ENCODE measurements at places on chromosomes 3 and 15. TPM values are rescaled to one million over a fixed set of nuclear protein-coding genes. Genes with fewer than 3 reads are reported as not detected.

DNA sequence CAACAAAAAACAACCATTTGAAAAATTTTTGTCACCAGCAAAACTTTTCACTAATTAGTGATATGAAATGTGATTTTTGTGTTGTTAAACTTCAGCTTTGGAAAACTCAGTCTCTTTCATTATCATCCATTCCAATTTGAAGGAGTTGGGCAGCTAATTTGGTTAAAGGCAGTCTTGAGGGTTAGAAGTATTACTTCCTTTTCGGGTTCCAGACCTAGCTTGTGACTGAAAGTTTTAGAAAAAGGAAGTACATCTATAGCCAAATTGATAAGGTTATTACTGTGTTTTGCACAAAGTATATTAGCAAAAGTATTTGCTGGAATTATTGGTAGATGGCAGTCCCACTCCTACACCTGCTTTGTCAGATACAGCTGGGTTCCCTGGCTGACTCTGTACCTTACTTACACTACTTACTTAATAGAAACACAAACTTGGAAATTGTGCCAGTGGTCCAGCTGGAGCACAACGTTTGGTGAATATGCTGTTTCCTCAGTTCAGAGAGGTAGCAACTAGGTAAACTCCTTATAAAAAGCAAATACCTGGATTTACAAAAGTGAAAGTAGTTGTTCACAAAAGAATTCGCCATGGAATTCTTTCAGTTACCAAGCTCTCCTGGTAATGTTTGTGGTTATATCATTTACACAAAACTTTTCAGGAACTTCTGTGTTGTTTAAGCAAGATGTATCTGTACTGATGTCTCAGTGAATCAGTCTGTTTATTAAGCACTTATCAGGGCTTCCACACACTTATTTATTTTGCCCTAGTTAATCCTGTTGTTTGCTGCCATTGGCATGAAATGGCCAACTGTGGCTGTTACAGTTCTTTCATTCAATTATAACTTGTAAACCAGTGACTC is 31.6 kb downstream of the TIPARP start:
- H3K4me1 ChIP-seq: peaks cover 2% of the 10 kb centered on the region
- no peaks in the 10 kb centered on the region for H3K27me3 ChIP-seq
- H3K4me3 ChIP-seq: no peak overlapping the region
- no peak overlapping the region for H3K27ac ChIP-seq
- peaks cover 36% of the 10 kb centered on the region for H3K36me3 ChIP-seq

DNA sequence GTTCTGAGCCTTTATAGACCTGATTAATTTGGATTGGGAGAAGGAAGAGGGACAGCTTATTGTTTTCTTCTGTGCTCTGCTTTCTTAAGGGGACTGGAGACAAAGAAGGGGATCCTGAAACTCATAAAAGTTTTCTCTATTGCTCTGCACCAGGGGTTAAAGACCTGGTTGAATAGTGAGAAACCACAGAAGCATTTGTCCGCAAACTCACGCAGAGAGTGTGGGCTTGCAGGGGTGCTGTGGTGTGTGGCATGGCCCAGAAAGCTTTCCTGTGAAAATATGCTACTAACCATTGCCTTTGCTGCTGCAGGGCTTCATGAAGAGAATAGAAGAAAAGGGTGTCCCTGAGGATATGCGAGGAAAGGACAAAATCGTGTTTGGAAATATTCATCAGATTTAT is 73.1 kb upstream of the UMPS start:
- peaks cover 12% of the 10 kb centered on the region for H3K4me1 ChIP-seq
- no peak overlapping the region for H3K27ac ChIP-seq
- DNase-seq: no peak

- no peaks in the 10 kb centered on the region for H3K4me1 ChIP-seq
- DNase-seq: no peak
Measured at GRCh38 chr3:48372862-48373435, 930 bp downstream of the FBXW12 start.

DNA sequence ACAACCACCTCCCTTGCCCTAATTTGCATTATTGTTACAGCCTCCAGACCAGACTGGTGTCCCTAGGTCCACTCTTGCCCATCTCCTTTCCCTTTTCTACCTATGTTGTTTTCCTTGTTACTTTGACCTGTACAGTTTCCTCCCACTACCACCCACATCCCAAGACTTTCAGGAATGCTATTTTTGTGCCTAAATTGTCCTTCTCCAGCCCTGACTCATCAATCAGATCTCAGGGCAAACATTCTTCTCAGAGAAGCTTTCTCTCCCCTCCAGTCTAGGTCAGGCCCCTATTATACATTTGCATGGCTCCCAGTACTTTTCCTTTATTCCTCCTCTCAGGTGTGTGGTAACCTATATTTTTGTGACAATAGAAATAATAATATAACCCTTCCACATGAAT is 241.5 kb downstream of the IGSF11 start:
- H3K4me3 ChIP-seq: no peak overlapping the region
- DNase-seq: no peak
- peaks cover 5% of the 10 kb centered on the region for H3K27me3 ChIP-seq
- no peaks in the 10 kb centered on the region for H3K36me3 ChIP-seq

- H3K27ac ChIP-seq: no peak overlapping the region
- DNase-seq: no peak
- no peaks in the 10 kb centered on the region for H3K27me3 ChIP-seq
- peaks cover 50% of the 10 kb centered on the region for H3K36me3 ChIP-seq
- H3K4me3 ChIP-seq: no peak overlapping the region
- peaks cover 51% of the 10 kb centered on the region for H3K4me1 ChIP-seq
Measured at GRCh38 chr3:136893848-136894443, 31.9 kb downstream of the NCK1 start.

DNA sequence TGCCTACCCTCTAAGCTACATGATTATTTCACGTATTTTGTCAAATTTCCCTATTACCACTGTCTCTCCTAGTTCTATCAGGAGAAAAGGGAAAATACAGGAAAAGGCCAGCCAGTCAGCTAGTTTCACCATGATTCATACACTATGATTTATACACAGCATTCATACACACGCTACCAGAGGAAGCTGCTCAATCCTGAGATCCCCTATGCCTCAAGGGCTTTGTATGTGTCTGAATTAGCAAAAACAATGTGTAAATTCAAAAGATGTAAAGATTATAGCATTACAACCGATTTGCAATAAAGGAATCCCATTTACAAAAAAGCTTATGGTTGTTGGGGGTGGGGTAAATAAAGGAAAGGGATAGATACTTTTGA is 3.1 kb upstream of the ACKR4 start:
- no peak overlapping the region for H3K27ac ChIP-seq
- no peaks in the 10 kb centered on the region for H3K27me3 ChIP-seq
- H3K4me1 ChIP-seq: no peaks in the 10 kb centered on the region
- H3K4me3 ChIP-seq: no peak overlapping the region
- peaks cover 43% of the 10 kb centered on the region for H3K36me3 ChIP-seq
- DNase-seq: no peak

DNA sequence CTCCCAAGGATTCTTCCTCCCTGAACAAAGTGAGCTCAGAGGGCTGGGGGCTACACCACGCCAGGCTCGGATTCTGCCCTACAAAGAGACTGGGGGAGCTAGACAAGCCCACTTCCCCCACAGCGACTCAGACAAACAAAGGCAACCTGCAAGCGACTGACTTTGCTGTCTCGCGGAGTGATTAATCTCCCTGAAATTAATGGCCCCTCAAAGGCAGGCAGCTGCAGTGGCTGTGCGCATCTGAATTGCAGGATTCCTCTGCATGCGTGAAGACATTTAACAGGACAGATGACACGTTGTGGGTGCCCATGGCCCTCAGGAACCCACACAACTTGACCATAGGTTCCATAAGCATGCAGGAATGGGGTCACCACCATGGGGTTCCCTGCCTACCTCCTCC is 18.4 kb downstream of the CTXND1 start:
- no peaks in the 10 kb centered on the region for H3K4me1 ChIP-seq
- DNase-seq: no peak
- H3K27me3 ChIP-seq: peaks cover 21% of the 10 kb centered on the region
- no peak overlapping the region for H3K27ac ChIP-seq
- no peak overlapping the region for H3K4me3 ChIP-seq

GRCh38 chr3:24595796-24596195 is 101.1 kb upstream of the THRB start:
- H3K27ac ChIP-seq: no peak overlapping the region
- no peaks in the 10 kb centered on the region for H3K4me1 ChIP-seq
- H3K4me3 ChIP-seq: no peak overlapping the region
- H3K36me3 ChIP-seq: no peaks in the 10 kb centered on the region
- peaks cover 2% of the 10 kb centered on the region for H3K27me3 ChIP-seq

Gene SLC22A13
- total RNA-seq: 0.21 TPM

Gene ULK4
- 14.2 TPM for total RNA-seq

Gene TMEM40
- total RNA-seq: not detected

- H3K36me3 ChIP-seq: no peaks in the 10 kb centered on the region
- DNase-seq: no peak
- no peak overlapping the region for H3K27ac ChIP-seq
- no peaks in the 10 kb centered on the region for H3K4me1 ChIP-seq
- peaks cover under 1% of the 10 kb centered on the region for H3K27me3 ChIP-seq
Measured at GRCh38 chr15:33742800-33743199, 225.5 kb upstream of the CHRM5 start.

DNA sequence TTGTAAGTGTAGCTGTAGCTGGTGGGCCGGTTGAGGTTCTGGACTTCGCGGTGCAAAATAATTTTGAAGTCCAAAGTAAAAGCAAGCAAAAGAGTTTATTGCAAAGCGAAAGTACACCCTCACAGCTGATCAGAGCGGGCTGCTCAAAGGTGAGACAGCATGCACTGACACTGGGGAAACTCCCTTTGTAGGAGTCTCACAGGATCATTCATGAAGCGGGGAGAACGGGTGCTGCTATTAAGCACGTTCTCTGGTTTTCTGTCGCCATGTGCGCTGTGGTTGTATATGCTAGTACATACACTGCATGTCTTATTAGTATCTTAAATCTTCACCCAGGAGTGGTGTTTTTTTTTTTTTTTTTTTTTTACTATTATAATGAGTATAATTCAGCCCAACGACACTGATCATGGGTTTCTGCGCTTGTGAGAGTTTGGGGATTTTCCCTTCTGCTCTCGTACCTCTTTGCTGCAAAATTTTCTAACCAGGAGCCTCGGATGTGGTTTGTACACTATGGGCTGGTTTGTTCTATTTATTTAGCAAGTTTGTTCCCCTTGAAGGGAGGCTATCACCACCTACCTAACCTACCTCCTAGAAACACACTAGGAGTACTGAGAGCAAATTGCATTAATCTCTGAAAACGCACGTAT is 1.4 kb upstream of the AP4E1 start:
- H3K27ac ChIP-seq: peak overlapping the region; percentile 97
- peaks cover 12% of the 10 kb centered on the region for H3K36me3 ChIP-seq
- H3K4me3 ChIP-seq: peak overlapping the region; percentile 87
- DNase-seq: peak; percentile 91
- H3K27me3 ChIP-seq: no peaks in the 10 kb centered on the region
- H3K4me1 ChIP-seq: peaks cover 24% of the 10 kb centered on the region

- no peak for DNase-seq
- no peaks in the 10 kb centered on the region for H3K27me3 ChIP-seq
- no peak overlapping the region for H3K4me3 ChIP-seq
- H3K27ac ChIP-seq: no peak overlapping the region
- H3K4me1 ChIP-seq: no peaks in the 10 kb centered on the region
Measured at GRCh38 chr3:6551165-6551564, 309.8 kb upstream of the GRM7 start.

Gene ATP13A5
- not detected for total RNA-seq

- peaks cover 22% of the 10 kb centered on the region for H3K4me1 ChIP-seq
- no peak overlapping the region for H3K4me3 ChIP-seq
- peak overlapping the region; percentile 10 for H3K27ac ChIP-seq
- no peaks in the 10 kb centered on the region for H3K36me3 ChIP-seq
Measured at GRCh38 chr3:30292192-30292893, 314.1 kb upstream of the TGFBR2 start.

Gene ERC2
- not detected for total RNA-seq

Gene MUC4
- total RNA-seq: 0.14 TPM

DNA sequence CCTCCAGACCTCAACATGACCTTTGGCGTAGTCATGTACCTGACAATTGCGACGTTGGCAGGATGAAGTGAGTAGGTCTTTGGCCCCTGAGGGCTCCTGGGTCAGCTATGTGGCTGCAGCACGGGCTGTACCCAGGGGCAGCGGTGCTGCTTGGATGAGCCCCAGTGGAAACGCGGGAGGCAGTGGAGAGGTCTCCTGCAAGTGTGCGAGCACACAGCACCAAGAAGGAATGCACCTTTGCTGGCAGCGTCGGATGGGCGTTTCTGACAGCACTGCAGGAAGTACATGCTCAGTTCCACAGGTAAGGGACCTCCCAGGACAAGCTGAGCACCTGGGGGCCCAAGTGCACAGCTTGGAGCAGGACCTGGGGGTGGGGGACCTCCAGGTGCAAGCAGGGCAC is 67.4 kb upstream of the UNC13C start:
- no peak for DNase-seq
- no peak overlapping the region for H3K27ac ChIP-seq
- no peaks in the 10 kb centered on the region for H3K4me1 ChIP-seq
- no peak overlapping the region for H3K4me3 ChIP-seq

Gene GP5
- 0.39 TPM for total RNA-seq

Gene GOLGA8S
- total RNA-seq: 0.11 TPM

DNA sequence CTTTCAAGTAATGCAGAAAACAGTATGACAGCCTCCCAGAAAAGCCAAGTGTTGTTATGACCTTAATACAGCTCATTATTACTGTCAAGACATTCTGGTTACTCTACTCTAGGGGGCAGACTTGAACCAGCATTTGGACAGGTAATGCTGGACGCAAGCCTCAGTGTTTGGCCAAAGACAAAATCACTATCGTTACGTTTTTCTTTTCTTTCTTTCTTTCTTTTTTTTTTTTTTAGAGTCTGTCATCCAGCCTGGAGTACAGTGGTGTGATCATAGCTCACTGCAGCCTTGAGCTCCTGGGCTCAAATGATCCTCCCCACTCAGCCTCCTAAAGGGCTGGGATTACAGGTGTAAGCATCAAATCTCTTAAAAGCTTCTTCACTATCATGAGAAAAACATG is 29.4 kb upstream of the TMEM45A start:
- H3K4me1 ChIP-seq: no peaks in the 10 kb centered on the region
- no peaks in the 10 kb centered on the region for H3K36me3 ChIP-seq
- H3K27ac ChIP-seq: no peak overlapping the region
- peak; percentile 22 for DNase-seq

Gene GUCA1C
- total RNA-seq: not detected

GRCh38 chr3:171183042-171183441 is 156.5 kb upstream of the SLC2A2 start:
- no peak overlapping the region for H3K4me3 ChIP-seq
- H3K27me3 ChIP-seq: no peaks in the 10 kb centered on the region
- H3K27ac ChIP-seq: no peak overlapping the region
- H3K4me1 ChIP-seq: peaks cover 43% of the 10 kb centered on the region
- DNase-seq: no peak
- H3K36me3 ChIP-seq: peaks cover 11% of the 10 kb centered on the region

Gene IQSEC1
- total RNA-seq: 36.8 TPM

GRCh38 chr15:101615986-101616848 is 36.0 kb downstream of the TM2D3 start:
- H3K27me3 ChIP-seq: no peaks in the 10 kb centered on the region
- H3K36me3 ChIP-seq: peaks cover 2% of the 10 kb centered on the region
- DNase-seq: peak; percentile 26
- H3K4me3 ChIP-seq: no peak overlapping the region
- no peak overlapping the region for H3K27ac ChIP-seq

DNA sequence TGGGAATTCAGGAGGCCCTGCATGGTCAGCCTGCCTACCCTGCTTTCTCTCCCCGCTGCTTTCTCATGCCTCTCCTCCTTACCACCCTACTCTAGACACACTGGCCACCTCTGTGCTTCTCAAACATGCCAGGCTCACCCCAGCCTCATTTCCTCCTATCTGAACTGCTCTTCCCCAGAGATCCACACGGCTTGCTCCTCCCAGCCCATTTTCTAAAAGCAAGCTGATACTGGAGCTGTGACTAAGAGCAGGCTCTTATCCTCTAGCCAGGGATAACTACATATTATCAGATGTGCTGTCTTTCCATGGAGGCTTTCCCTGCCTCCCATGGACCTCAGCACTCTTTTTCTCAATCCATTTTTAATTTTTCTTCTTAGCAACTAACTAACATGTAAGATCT is 85.9 kb downstream of the BOC start:
- no peak overlapping the region for H3K27ac ChIP-seq
- no peaks in the 10 kb centered on the region for H3K4me1 ChIP-seq
- DNase-seq: no peak
- H3K36me3 ChIP-seq: peaks cover 3% of the 10 kb centered on the region

Data from activated CD4-positive, alpha-beta T cell treated with anti-CD3 and anti-CD28 coated beads for 36 hours (primary cell).